ENCODE measurements at places on chromosomes 6 and 20.

- DNase-seq, result no peak
Measured at GRCh38 chr20:17463711-17464110, 67.5 kb downstream of the BFSP1 start.

GRCh38 chr20:40073535-40074111, 615.4 kb downstream of the MAFB start:
- no peak for DNase-seq

- no peak for DNase-seq
Measured at GRCh38 chr6:169833258-169833794, 81.9 kb downstream of the ERMARD start.

GRCh38 chr20:51303731-51304670, 238.5 kb downstream of the NFATC2 start:
- no peak for DNase-seq

DNA sequence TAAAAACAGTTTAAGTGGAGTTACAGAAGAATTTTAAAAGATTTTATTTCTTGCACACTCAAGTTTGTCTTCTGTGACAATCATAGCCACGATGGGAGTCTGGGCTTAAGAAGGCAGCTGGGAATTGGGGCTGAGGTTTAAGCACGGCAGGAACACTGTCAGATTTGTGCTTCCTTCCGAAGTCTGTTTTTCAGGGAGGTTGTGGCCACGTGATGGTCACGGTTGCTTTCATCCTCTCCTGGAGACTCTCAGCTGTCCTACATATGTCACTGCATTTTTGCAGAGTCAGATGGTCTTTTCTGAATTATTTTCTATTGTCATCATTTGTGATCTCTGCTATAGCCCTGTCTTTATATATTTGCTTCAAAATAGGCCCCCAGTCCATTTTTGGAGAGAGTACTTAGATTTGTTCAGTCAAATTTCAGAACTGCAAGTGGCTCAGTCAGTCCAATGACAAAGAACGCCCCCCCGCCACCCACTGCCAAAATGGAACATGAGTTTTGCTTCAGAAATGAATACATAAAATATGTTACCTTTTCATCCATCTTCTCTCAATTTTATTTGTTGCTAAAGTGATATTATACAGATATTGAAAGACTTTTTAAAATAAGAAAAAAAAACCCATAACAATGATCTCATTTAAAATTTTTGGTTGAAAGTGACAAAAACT, 111.8 kb upstream of the ZFP64 start:
- DNase-seq, result no peak

Measured in SHP77 treated with DMSO at 0.1 percent for 48 hours (cell line).